ENCODE measurements at places on chromosomes 3 and 15. TPM values are rescaled to one million over a fixed set of nuclear protein-coding genes. Genes with fewer than 3 reads are reported as not detected.

The VPS33B gene
- total RNA-seq = 4.6 TPM

The SOX2 gene
- total RNA-seq = not detected

The NOX5 gene
- total RNA-seq = not detected

The HTR3E gene
- total RNA-seq = not detected

The MAPKAPK3 gene
- 235 TPM for total RNA-seq

The EFHB gene
- total RNA-seq = not detected

The SERINC4 gene
- 0.18 TPM for total RNA-seq

DNA sequence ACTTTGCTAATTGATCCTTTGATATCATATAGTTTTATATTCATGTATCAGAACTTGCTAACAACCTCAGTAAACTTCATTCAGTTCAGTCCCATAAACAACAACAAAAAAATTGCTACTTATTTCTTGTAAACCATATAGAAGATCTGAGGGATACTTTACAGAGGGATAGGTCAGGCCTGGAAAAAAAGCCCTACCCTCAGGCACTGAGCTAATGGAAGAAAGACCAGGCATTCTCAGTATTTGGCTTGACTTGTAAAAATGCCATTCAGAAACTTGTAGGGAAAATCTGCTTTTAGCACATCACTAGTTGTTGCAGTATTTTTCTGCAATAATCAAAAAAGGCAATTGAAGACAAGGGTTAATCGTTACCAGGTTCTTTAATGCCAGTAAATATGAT is 33.1 kb downstream of the ARMC8 start:
- no peak overlapping the region for H3K27ac ChIP-seq
- H3K36me3 ChIP-seq = peaks cover 33% of the 10 kb centered on the region
- H3K4me1 ChIP-seq = peaks cover 16% of the 10 kb centered on the region

DNA sequence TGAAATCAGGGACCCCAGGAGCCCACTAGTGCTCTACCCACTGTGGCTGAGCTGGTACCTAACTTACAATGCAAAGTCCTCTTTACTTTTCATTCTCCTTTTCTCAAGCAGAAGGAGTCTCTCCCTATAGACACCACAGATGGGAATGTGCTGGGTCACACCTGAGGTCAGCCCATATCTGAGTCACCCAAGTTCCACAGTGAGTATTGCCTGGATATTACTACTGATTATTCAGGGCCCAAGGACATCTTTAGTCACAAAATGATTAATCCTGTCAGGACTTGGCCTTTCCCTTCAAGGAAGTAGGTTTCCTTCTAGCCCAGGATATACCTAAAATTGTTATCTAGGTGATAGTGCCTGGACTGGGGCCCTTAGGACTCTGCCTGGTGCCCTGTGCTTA is 1305.2 kb downstream of the SI start:
- no peaks in the 10 kb centered on the region for H3K27me3 ChIP-seq
- no peaks in the 10 kb centered on the region for H3K36me3 ChIP-seq
- DNase-seq = no peak
- no peak overlapping the region for H3K27ac ChIP-seq
- no peaks in the 10 kb centered on the region for H3K4me1 ChIP-seq

- no peaks in the 10 kb centered on the region for H3K36me3 ChIP-seq
- no peak overlapping the region for H3K27ac ChIP-seq
- no peak overlapping the region for H3K4me3 ChIP-seq
- H3K27me3 ChIP-seq = no peaks in the 10 kb centered on the region
- no peaks in the 10 kb centered on the region for H3K4me1 ChIP-seq
- no peak for DNase-seq
Measured at GRCh38 chr15:75059607-75060006, 36.2 kb downstream of the PPCDC start.

- peak overlapping the region; percentile 61 for H3K4me3 ChIP-seq
- H3K4me1 ChIP-seq = peaks cover 31% of the 10 kb centered on the region
- H3K36me3 ChIP-seq = no peaks in the 10 kb centered on the region
- peak overlapping the region; percentile 99 for H3K27ac ChIP-seq
Measured at GRCh38 chr3:150763841-150764483, 993 bp upstream of the SIAH2 start.

DNA sequence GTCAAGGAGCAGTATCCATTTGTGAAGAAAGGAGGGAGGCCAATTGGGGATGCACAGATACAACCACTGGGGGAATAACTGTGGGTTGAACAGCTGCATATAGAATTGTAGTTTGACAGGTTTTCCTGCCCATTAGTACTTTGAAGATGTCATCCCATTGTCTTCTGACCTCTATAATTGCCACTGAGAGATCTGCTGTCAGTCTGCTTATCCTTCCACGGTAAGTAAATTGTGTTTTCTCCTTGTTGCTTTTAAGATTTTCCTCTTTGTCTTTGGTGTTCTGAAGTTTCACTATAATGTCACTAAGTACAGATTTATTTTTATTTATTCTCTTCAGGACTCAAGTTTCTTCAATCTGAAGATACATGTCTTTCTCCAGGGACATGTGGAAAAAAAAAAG is 56.6 kb downstream of the MOBP start:
- H3K27ac ChIP-seq = no peak overlapping the region
- H3K4me1 ChIP-seq = no peaks in the 10 kb centered on the region
- H3K4me3 ChIP-seq = no peak overlapping the region
- no peaks in the 10 kb centered on the region for H3K27me3 ChIP-seq
- DNase-seq = no peak

- H3K36me3 ChIP-seq = no peaks in the 10 kb centered on the region
- no peak overlapping the region for H3K4me3 ChIP-seq
- no peaks in the 10 kb centered on the region for H3K4me1 ChIP-seq
- no peak overlapping the region for H3K27ac ChIP-seq
Measured at GRCh38 chr3:122298239-122298638, 26.8 kb upstream of the CSTA start.

GRCh38 chr3:94614192-94614591 is 551.3 kb downstream of the NSUN3 start:
- no peaks in the 10 kb centered on the region for H3K27me3 ChIP-seq
- H3K27ac ChIP-seq = no peak overlapping the region
- H3K4me3 ChIP-seq = no peak overlapping the region
- no peaks in the 10 kb centered on the region for H3K36me3 ChIP-seq

GRCh38 chr3:113354307-113354706 is 87.0 kb downstream of the CFAP44 start:
- no peak for DNase-seq
- H3K4me1 ChIP-seq = no peaks in the 10 kb centered on the region
- H3K27ac ChIP-seq = no peak overlapping the region

- DNase-seq = no peak
- no peak overlapping the region for H3K27ac ChIP-seq
- H3K4me1 ChIP-seq = no peaks in the 10 kb centered on the region
- H3K36me3 ChIP-seq = no peaks in the 10 kb centered on the region
Measured at GRCh38 chr3:2938711-2939110, 171.5 kb downstream of the IL5RA start.

DNA sequence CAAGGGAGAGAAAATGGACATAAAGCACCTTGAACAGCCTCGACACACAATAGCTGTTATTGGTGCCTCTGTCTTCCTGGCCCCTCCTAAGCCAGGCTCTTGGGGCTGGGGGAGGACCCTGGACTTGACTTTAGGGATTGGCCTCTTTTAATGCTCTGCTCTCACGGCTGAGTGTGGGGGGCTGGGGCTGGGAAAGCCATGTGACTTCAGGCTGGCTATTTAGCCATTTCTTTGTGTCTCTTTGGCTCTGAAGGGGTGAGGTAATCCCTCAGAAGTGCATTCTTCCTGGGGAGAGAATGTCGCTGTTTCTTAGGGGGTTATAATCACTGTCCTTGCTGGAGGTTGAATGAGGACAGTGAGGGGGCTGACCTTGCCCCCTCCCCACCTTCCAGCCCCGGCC is 26.2 kb downstream of the MAGEF1 start:
- no peak overlapping the region for H3K27ac ChIP-seq
- H3K4me3 ChIP-seq = no peak overlapping the region
- DNase-seq = no peak
- peaks cover 11% of the 10 kb centered on the region for H3K4me1 ChIP-seq

DNA sequence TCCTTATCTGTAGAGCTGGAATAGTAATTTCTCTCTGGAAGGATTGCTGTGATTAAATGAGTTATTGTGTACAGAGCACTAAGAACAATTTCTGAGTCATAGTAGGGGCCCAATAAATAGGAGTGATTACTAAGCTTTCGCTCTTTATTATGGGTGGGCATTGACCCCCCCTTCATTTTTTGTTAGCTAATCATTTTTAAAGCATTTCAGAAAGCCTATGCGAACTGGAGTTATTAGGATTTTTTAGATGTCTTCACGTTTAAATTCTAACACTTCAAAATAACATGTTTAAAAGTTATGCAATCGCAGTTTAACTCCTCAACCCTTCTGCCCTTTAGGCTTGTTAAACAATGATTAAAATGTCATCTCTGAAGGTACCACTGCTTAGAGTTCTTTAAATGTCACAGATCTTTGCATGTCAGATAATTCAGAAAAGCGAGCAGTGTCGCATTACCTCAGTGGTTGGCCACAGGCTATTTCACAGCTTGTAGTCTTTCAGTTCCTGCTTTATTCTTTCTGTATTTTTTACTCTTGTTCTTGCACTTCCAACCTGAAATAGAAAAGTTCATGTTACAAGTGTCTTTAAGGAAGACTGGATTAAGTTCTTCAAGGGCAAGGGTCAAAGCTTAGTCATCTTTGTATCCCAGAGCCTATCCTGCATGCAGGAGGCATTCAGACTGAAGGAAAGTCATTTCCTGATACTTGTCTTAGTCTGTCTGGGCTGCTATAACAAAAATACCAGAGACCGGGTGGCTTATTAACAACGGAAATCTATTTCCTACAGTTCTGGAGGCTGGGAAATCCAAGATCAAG is 102.9 kb downstream of the FNDC3B start:
- no peaks in the 10 kb centered on the region for H3K36me3 ChIP-seq
- H3K27ac ChIP-seq = peak overlapping the region; percentile 79
- no peak overlapping the region for H3K4me3 ChIP-seq
- H3K27me3 ChIP-seq = no peaks in the 10 kb centered on the region
- peaks cover 65% of the 10 kb centered on the region for H3K4me1 ChIP-seq
- DNase-seq = no peak

DNA sequence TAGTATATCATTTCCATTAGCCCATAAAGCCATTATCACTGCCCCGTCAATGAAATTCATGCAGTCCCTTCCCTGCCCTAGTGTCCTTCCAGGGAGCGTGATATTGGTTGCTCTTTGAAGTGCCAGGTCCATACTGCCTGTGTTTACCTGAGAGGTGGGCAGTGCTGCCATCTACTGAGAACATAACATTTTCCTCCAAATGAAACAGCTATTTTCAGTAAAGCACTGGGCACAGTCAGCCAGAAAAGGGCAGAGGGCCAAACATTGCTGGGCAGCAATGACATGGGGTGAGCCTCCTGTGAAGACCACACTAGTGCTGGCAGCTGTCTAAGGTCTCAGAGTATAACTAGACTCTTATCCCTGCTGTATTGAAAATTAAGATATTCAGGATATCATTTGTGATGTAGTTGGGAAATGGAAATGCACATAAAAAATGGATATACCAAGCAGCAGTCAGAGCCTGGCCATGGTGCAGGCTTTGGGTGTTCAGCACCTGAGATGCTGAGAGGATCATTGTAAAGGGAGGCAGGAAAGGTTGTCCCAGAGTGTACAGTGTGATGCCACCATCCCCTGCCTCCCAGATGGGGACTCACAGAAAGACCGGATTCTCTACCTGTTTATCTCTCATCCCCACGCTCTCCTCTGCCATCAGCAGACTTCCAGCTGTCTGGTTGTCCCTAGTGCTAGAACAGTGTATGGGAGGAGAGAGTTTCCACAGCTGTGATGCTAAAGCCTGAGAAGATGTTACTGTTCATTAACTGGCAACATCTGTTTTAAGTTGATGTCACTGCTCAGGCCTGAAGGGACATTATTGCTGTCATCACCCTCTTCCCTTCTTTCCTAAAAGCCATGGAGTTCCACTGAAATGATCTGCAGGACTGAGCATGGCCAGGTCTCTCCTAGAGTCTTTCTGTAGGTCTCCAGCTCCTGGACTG is 108.8 kb downstream of the ARNT2 start:
- no peaks in the 10 kb centered on the region for H3K36me3 ChIP-seq
- no peak overlapping the region for H3K4me3 ChIP-seq
- DNase-seq = no peak
- no peaks in the 10 kb centered on the region for H3K4me1 ChIP-seq
- H3K27ac ChIP-seq = no peak overlapping the region

GRCh38 chr3:119663885-119664284 is 3.5 kb upstream of the POPDC2 start:
- H3K4me1 ChIP-seq = peaks cover 58% of the 10 kb centered on the region
- DNase-seq = no peak
- no peak overlapping the region for H3K4me3 ChIP-seq
- H3K36me3 ChIP-seq = peaks cover 11% of the 10 kb centered on the region
- peak overlapping the region; percentile 94 for H3K27ac ChIP-seq
- H3K27me3 ChIP-seq = no peaks in the 10 kb centered on the region

GRCh38 chr15:40290545-40290917 is 7.7 kb upstream of the ANKRD63 start:
- no peak overlapping the region for H3K27ac ChIP-seq
- H3K4me3 ChIP-seq = no peak overlapping the region
- no peaks in the 10 kb centered on the region for H3K27me3 ChIP-seq
- no peak for DNase-seq

DNA sequence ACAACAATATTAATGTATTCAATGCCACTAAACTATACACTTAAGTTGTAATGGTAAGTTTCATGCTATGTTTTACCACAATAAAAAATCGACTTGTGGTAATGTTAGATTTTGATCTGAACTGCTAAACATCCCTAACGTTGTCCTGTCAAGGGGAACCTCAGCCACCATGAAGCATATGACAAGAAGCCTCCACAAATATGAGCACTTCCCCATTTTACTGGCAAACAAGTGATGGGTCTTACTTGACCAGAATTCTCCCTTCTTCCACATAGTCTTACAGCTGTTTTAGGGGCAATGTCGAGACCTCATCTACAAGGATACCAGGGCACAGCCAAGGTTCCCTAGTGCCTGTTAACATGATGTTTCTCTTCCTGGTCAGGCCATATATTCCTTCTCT is 124.2 kb upstream of the ABI3BP start:
- H3K27ac ChIP-seq = no peak overlapping the region
- no peaks in the 10 kb centered on the region for H3K27me3 ChIP-seq
- no peaks in the 10 kb centered on the region for H3K36me3 ChIP-seq
- no peaks in the 10 kb centered on the region for H3K4me1 ChIP-seq

Measured in gastrocnemius medialis (tissue), 4 donors.